ENCODE measurements at places on chromosomes 5 and 9.
A peak's percentile ranks its signal among the peaks of the same experiment; 100 is the strongest.

DNA sequence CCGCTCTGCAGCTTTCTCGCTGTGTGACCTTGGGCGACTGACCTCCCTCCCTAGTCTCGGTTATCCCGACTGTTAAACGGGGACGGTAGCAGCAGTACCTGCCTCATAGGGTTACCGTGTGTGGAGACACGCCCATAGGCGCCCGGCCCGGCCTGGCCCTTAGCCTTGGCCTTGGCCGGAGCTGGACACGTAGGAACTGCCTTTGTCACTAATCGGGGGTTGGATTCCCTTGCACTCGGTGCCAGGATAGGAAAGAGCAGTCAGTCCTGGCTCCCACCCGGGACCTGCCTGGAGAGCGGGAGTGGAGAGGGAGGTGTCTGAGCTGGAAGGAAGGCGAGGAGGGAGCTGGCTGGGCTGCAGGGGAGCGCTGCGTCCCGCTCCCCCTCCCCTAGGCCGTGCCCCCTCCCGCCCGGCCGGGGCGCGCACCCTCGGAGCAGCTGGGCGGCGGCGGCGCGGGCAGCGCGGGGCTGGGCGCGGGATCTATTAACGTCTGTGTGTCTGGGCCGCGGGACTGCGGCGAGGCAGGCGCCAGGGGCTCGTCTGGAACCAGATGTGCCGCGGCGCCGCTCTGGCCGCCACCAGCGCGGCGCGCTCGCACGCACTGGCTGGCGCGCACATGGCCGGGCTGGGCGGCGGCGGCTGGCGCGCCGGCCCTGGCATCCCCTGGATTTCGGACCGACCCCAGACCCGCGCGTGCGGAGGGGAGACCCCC lies 31.7 kb downstream of the PRRX2 start:
- DNase-seq = peak; percentile 76

- peak; percentile 29 for DNase-seq
Observed at GRCh38 chr9:108683245-108683644, 172.5 kb downstream of the ACTL7B start.

DNA sequence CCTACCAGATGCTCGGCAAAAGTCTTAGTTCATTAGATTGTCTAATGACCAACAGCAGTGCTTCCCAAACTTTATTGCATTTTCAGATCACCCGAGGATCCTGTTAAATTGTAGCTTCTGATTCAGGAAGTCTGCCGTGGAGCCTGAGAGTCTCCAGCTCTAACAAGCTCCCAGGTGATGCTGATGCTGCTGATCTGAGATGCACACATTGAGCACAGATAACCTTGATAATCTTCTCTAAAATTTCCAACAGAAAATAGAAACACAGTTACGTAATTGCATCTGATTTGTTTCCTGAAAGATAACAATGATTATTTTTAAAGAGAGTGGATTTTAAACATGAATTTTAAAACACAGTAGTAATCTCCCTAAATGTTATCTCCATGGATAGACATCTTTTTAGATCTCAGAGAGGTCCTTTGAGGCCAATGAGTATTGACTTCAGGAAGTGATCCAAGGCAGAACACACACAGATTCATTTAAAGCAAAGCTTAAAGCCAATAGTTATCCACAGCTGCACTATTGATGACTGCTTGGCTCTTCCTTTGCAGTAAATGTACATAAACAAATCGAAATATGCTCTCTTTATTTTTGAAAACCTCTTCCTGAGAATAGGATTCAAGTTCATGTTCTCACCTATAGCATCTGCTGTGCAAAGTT lies 122.8 kb upstream of the TNPO1 start:
- DNase-seq = no peak

GRCh38 chr5:54861212-54861894 lies 124.0 kb downstream of the ESM1 start:
- DNase-seq = no peak

GRCh38 chr9:78357165-78357873 lies 60.4 kb downstream of the PSAT1 start:
- no peak for DNase-seq

- no peak for DNase-seq
Observed at GRCh38 chr5:60841361-60841760, 2.7 kb downstream of the ELOVL7 start.

DNA sequence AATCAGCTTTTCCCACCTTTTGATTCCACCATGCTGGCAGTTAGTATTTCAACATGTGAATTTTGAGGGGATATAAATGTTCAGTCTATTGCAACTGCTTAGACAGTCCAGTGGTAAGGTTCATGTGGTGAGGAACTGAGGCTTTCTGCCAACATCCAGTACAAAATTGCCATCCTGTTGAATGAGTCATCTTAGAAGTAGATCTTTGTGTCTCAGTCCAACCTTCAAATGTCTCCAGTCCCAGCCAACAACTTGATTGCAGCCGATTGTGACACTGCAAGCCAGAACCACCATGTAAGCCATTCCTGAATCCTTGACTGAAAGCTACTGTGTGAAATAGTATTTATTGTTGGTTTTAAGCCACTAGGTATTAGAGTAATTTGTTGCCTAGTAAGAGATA lies 331.5 kb upstream of the GRIN3A start:
- DNase-seq = no peak

- DNase-seq = no peak
Observed at GRCh38 chr9:104074876-104075275, 19.2 kb upstream of the SMC2 start.

DNA sequence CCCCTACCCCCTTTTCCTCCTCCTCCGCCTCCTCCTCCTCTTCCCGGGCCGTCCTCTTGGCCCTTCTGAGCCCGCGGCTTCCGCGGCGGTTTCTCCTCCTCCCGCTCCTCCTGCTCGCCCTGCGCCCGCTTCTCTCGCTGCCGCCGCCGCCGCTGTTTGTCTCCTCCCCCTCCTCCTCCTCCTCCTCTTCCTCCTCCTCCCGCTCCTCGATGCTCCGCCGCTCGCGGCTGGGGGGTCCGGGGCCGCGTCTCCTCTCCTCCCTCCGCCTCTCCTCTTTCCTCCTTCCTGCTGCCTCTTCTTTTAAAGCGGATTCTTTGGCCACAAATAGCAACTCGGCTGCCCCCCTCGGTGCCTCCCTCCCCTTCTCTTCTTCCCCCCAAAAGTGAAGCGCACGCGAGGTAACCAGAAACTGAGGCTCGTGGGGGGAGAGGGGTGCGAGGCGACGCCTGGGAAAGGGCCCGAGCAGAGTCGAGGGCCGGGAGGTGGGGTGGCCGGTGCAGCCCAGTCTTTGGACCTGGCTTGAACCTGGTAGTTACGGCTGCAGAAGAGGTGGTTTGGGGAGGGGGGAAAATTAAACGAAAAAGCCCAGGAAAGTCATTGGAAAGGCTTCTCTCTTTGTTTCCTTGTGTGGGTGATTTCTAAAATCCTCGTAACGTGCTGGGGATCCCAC lies 1058.5 kb upstream of the DMAC1 start:
- peak; percentile 87 for DNase-seq

DNA sequence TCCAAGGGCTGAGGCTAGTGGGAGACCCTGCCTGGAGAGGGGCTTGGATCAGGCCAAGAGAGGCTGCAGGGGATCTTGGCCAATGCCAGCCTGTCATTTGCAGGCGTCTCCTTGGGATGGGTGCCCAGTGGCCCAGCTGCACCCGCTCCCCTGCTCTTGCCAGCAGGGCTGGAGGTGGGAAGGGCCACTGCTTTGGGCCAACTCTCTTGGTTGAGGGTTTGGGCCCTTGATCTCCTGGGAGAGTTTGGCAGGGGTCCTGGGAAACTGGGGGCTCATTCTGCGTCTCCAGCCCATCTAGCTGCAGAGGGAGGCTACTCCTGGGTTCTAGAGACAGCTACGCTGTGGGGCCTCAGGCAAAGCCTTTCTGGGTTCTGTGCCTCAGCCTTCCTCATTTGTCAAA lies 10.5 kb downstream of the PSD2 start:
- no peak for DNase-seq

Measured in islet precursor cell (in vitro differentiated cells).